ENCODE measurements at places on chromosomes 3 and 15.

DNA sequence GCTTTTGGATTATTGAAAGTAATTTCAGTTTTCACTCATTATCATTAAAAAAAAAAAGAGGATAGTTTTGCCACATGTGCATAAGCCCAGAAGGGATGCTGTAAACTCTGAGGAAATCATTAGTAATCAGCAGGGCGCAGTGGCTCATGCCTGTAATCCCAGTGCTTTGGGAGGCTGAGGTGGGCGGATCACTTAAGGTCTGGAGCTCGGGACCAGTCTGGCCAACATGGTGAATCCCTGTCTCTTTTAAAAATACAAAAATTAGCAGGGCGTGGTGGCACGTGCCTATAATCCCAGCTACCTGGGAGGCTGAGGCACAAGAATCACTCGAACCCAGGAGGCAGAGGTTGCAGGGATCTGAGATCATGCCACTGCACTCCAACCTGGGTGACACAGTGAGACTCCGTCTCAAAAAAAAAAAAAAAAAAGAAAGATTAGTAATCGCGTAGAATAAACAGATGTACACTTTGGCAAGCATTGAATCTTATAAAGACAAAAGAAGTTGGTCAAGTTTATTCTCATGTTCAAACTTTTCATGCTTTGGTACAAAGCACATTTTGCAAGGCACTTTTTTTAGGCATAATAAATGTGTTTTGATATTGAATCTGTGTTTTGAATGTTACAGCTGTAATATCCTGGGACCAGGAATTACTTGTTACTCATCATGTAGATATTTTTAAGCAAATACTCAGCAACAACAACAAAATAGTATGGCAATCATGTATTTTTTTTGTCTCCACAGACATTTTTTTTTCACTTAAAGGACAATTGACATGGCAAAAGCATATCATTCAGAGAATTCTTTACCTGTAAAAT, 93.2 kb upstream of the AGTR1 start:
- DNase-seq, result no peak

- no peak for DNase-seq
Observed at GRCh38 chr3:14391033-14391432, 11.4 kb upstream of the SLC6A6 start.

DNA sequence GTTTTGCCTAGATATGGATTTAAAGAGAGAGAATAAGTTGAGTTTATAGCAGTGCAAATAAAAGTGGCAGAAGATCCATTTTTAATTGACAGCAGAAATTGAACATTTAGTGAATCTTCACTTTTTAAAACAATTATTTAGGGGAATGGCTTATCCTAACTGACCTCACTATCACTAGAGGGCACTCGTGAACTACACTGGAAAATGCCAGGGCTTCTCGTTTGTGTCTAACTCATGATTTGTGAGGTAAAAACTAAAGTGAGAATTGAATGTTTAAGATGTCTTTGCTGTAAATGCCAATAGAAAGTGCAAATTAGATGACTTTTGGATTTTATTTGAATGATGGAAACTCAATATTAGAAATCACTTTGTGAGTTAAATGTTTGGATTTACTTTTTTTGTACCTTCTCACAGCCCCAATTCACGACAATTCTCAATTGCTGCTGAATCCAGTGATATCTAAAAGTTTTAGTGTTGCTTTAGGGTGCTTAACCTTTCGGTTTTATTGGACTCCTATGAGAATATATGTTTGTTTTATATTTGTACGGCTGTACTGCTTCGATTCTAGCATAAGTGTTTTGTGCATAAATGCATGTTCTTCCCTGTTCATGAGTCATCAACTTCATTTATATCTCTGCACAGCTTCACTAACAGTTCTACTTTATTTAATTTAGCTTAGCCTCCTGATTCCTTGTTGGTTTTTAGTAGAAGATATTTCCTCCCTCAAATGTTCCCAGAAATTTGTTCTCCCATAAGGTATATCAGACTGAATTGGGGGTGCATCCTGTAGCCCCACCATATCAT, 462.1 kb downstream of the MFSD1 start:
- DNase-seq, result peak; percentile 56

DNA sequence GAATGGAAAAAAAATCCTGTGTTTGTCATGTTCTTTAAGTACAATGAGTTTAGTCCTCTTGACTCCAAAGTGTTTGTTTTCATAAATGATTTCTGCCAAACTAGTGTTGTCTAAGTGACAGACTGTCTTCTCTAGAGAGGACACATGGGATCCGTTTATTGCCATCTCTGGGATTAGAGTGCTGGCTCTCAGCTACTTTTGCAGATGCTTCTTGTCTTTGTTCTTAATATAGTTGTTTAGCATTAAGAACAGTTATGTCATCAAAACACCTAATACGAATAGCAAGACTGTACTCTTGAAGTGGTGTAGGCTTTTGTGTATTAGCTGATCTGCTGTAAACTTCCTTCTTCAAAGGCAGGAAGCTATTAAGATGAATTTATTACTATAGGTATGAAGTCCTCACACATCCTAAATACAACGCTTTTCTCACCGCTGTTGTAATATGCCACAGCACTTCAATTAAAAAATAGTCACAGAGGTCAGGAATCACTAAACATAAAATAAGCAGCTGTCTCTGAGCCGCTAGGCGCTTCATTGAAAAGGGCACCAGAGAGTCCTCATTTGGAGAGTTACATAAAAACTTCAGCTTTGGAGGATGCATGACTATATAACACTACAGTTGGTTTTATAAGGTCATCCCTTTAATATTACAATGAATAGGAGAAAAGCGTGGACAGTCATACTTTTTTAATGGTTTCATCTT, 128.3 kb upstream of the ZNF385D start:
- no peak for DNase-seq

DNA sequence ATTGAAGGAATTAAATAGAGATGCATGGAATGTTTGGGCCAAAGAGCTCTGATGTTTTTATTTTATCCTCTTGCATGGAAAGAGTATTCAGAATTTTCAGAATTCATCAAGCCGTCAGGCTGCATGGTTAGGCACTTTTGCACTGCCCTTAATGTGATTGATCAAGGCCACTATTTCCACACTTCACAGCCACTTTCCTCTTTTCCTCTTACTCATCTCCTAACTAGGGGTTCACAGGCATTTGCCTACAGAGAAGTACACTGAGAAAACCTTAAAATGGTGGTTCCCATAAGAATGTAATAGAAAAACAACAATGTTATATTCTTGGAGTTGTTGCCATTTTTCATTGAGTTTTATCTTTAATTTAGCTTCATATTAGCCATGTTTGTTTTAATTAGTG, 10.9 kb downstream of the SLC35A5 start:
- DNase-seq, result no peak

- no peak for DNase-seq
Observed at GRCh38 chr15:76585576-76585897, 249.0 kb downstream of the ISL2 start.

GRCh38 chr3:125011941-125012340, 43.9 kb downstream of the HEG1 start:
- no peak for DNase-seq

GRCh38 chr3:100635273-100635701, 25.9 kb downstream of the ADGRG7 start:
- DNase-seq, result no peak

GRCh38 chr3:29694783-29695182, 413.9 kb downstream of the RBMS3 start:
- no peak for DNase-seq

GRCh38 chr3:9402410-9403228, 5.2 kb downstream of the SETD5 start:
- DNase-seq, result peak; percentile 44

GRCh38 chr15:96197721-96198120, 132.8 kb upstream of the NR2F2 start:
- DNase-seq, result no peak

DNA sequence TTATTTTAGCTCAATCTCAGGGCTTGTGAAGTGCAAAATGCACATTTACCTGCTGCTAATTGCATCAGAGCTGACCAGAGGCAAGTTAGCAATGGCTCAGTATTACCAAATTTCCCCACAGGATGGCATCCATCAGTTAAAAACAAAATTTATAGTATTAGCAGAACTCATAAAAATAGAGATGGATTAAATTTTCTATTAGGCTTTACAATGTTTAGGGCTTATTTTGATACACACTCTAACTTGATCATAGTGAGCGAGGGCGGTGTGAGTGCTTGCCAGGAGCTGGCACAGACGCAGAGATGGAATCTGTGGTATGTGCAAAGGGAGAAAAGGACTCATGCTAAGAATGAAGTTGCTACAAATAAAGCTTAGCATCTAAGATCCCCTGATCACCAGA, 241.0 kb downstream of the NSUN3 start:
- no peak for DNase-seq

DNA sequence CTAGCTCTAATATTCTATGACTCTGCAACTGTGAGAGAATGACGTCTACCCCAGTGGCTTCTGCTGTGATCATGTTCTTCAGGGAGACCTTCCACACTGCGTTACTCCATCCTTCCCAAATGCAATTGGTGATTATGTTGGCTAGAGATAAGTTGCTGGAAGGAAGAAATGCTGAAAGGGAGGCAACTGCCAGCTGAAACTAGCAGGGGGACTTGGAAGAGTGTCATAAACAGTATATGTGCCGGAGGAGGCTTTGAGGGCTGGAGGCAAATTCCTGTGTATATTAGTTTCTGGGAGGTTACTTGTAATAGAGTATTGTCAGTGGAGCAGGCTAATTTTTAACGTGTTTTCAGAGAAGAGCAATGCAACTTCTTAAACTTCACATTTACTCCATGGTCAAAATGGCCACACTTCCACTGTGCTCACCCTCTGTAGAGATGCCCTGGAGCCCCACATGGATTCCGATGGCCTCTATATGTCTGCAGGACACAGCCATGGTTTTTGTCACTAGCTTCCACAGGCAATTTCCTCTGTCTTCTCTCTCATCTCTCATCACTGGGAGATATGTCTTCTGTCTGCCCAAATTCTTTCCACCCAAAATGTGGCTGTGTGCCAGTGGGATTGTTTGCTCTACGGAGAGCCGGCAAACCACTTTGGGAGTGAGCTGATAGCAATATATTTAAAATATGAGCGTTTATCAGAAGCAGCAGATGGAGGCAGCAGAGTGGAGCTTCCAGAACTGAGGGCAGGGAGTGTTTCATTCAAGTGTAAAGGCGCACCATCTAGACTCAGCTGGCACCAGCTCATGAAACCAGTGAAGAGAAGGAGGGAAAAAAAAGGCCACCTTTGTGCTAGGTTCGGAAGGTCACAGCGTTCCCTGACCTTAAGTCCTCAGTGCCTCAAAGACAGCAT, 13.3 kb upstream of the CD47 start:
- DNase-seq, result peak; percentile 59

DNA sequence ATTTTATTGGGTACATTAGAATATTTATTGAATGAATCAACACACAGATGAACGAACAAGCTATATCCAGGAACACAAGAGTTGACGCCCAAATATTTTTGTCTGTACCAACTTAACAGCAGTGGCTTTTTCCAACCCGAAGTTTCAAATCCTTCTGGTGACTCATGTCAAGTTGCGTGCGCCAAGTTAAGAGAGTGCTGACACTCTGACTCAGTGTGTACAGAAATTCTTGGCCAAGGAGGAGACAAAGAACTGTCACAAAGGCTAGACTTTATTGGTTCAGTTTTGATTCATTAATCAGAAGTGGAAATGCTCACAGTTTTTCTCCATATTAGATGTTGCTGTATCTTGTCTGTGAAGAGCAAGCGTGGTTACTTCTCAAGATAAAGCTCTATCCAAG, 59.6 kb upstream of the TSC22D2 start:
- no peak for DNase-seq

GRCh38 chr15:58489289-58490085, 57.7 kb downstream of the LIPC start:
- no peak for DNase-seq

GRCh38 chr15:55823699-55824340, 80.9 kb upstream of the PRTG start:
- no peak for DNase-seq

DNA sequence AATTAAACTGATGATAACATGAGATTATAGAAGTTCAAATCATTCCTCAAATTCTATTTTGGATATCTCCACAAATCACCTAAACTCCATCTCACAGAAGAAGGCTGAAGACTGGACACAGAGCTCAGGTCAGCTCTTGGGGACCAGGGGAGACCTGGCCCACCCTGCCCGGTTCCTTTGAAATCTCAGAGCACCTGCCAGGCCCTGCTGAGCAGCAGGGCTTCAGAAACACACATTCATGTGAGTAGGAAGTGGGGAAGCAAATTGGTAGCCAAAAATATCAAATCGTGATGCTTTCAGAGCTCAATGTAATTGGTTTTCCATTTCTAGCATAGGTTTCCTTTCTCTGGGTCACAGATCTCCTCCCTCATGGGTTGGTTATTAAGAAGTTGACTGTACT, 76.2 kb downstream of the OCA2 start:
- no peak for DNase-seq

- DNase-seq, result no peak
Observed at GRCh38 chr3:128285042-128285966, 132.0 kb downstream of the EEFSEC start.

GRCh38 chr15:44836094-44836493, 99.8 kb downstream of the TRIM69 start:
- DNase-seq, result no peak

- DNase-seq, result no peak
Observed at GRCh38 chr3:176568189-176568588, 629.1 kb downstream of the TBL1XR1 start.

GRCh38 chr15:70528270-70528706, 235.1 kb downstream of the UACA start:
- DNase-seq, result no peak

- no peak for DNase-seq
Observed at GRCh38 chr15:92829875-92830274, 70.2 kb upstream of the CHD2 start.

- DNase-seq, result no peak
Observed at GRCh38 chr3:31962801-31963205, 18.3 kb downstream of the OSBPL10 start.

- no peak for DNase-seq
Observed at GRCh38 chr3:176119826-176120225, 1077.5 kb downstream of the TBL1XR1 start.

DNA sequence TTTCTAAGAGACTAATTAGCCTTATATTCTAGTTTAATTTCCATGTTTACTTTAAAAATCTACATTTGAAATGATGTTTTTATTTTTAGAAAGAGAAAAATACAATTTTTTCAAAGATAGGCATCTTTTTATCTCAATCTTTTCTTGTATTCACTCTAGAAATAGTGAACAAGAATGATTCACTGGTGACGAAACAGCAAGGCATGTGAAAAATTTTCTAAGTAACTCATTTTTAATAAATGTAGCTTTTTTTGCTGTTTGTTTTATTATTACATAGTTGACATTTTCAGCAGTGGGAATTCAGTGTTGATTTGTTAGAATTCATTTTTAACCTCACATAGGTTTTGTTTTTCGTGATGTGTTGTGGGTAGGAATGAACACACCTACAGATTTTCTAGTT, 1226.4 kb downstream of the NSUN3 start:
- DNase-seq, result no peak

GRCh38 chr3:154131830-154132229, 10.6 kb downstream of the ARHGEF26 start:
- peak; percentile 49 for DNase-seq

GRCh38 chr15:38474155-38474757, 20.3 kb downstream of the FAM98B start:
- peak; percentile 4 for DNase-seq

GRCh38 chr15:62164396-62165103, 535 bp downstream of the C2CD4B start:
- peak; percentile 16 for DNase-seq

- no peak for DNase-seq
Observed at GRCh38 chr15:40037721-40038120, 1.3 kb downstream of the SRP14 start.

All from NCI-H1105 (cell line).